ENCODE measurements at places on chromosomes 12 and 14.

GRCh38 chr12:8446642-8447547 lies 8.9 kb upstream of the CLEC6A start:
- no peak for DNase-seq

GRCh38 chr12:28164644-28165275 lies 25.5 kb upstream of the CCDC91 start:
- DNase-seq, result no peak

DNA sequence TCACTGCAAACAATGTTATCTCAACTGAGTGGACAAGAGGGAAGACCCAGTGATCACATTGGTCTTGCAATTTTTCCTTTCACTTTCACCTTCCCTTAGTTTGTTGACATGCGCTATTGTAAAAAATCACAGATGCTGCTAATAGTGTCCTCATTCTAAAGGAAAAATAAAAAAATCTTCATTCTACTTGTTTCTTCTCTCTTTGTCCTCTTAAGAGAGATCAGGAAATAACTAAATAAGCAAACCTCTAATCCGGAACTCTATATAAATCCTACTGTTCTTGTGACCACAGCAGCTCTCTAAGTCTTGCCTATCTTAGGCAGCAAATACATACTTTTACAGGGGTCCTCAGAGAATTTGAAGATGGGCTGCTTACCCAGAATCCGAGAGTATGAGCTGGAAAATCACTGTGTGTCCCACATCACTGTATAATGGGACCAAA lies 257.7 kb downstream of the NAV3 start:
- no peak for DNase-seq

DNA sequence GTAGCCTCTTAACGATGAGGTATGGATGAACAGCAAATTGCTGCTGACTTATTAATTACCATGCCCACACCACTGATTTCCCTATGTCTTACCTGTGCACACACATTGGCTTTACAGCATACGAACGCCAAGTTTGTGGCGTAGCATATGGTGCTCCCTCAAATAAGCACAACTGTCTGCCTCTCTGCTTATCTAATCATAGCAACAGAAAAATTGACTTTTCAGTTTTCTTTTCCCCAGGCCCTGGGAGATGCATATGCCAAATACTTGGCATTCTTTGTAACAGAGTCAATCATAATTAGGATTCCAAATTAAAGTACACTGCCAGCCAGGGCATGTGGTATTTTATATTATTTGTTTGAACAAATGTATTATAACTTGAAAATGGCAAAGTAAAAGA lies 625.5 kb downstream of the DIO2 start:
- DNase-seq, result no peak

DNA sequence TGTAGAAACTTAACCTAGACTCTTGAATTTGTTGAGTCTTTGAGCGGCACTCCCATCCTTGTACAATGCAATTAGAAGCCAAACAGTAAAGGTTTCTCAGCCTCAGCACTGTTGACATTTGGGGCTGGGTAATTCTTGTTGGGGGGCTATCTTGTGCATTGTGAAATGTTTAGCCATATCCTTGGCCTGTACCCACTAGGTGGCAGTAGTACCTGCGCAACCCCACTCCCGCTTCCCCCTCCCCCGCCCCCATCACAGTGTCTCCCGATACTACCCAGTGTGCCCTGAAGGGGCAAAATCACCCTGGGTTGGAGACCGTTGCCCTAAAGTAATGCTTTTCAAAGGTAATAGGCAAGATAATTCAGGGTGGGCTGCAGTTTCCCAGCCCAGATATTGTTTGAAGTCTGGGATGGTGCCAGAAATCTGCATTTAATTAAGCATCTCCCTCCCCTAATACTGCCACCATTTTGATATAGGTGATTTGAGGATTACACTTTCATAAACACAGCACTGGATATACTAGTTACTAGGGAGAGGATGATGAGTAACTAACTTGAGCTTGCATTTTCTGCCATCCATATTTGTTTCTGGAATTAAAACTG lies 1.8 kb downstream of the COX6A1 start:
- peak; percentile 65 for DNase-seq

DNA sequence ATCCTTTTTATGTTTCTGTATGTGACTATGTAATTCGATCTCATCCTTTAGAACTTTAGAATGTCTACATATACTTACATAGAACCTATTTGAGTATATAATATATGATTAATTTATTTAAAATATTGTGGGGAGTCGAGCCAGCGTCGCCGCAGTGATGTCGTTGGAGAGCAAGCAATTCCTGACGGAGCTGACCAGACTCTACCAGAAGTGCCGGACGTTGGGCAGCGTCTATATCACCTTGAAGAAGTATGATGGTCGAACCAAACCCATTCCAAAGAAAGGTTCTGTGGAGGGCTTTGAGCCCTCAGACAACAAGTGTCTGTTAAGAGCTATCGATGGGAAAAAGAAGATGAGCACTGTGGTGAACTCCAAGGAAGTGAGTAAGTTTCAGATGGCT lies 6.4 kb upstream of the CD27 start:
- no peak for DNase-seq

DNA sequence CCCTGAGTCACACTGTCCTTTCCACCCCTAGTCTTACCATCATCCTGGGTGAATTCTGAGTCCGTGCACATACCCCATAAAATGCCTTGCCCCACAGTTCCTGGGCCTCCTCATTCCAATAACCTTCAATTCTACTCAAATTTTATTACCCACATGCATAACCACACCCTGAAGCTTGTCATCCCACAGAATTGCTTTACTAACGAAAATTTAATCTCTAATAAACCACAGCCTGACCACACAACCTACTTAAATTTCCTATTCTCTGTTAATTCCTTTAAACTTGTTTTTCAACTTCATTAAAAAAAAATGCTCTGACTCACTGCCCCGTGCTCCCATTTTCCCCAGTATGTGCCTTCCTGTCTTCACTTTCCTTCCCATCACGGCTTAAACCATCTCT lies 205.9 kb downstream of the PHLDA1 start:
- no peak for DNase-seq

- DNase-seq, result no peak
These were observed 25.5 kb downstream of the SCARB1 start for GRCh38 chr12:124837958-124838803.

DNA sequence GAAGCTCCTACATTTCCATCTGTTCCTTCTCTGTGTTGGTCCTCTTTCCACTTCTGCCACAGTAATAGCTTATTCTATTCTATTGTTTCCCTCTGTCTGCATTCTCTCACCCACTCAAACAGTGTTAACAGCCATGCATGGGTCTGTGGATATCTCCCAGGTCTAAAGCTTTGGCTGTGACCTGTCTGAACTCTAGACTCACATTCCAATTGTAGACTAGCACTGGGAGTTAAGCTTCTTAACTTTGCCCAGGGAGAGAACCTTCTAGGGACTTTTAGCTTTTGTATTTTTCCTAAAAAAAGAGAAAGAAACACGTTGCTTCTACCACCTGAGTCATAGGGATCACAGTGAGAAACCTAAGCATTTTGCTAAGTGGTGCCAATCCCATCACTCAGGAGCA lies 36.7 kb downstream of the PTPRR start:
- no peak for DNase-seq

- no peak for DNase-seq
These were observed 979.8 kb downstream of the VRK1 start for GRCh38 chr14:97776890-97777558.

DNA sequence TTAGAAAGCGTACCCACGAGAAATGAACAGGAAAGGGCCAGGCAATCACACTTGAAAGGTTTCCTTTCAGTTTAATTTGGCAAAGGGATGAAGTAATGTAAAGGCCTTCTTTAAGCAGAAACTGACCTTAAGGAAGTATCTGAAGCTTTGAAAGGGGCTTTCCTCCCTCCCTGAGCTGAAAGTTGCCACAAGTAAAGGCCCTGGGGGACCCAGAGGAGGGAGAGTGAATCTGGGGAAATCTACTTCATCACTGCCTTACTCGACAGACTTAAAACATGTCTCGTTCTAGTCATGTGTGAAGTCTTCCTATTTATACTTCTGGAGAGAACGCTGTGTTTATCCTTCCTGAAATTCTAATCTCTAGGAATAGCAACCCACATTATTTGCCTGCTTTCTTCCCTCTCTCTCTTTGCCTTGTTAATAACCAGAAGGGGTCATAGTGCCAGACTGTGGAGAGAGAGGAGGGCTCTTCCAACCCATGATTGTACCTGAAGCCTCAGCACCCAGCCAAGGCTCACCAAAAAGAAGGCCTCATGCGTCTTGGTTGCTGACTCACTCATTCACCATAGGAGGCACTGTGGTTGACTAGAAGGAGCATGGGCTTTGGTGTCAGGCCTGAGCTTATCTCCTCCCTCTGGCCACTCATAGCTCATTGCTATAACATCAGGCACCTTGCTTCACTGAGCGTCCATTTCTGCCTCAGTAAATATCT lies 10.2 kb upstream of the GPX2 start:
- no peak for DNase-seq

Data from activated CD8-positive, alpha-beta memory T cell treated with anti-CD3 and anti-CD28 coated beads for 4 hours (primary cell).